ENCODE measurements at places on chromosomes 1 and 21.

GRCh38 chr1:42841010-42841409 lies 5.4 kb upstream of the ZNF691 start:
- no peak for DNase-seq

DNA sequence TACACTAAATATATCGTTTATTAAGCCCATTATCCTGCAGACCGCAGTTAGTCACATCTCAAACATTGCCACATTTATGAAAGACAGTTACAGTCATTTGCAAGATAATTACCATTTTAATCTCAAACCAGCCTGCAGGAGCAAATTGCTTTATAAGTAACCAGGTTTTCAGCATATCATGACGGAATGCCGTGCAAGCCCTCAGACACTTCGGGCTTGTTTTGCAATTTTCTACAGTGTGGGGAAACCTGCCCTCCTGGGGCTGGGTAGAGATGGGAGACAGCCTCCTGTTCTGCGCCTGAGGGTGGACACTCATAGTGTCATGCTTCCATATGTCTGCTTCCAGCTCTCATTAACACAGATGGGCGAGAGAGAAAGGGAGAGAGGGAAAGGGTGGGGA lies 563.9 kb downstream of the NPHP4 start:
- no peak for DNase-seq

DNA sequence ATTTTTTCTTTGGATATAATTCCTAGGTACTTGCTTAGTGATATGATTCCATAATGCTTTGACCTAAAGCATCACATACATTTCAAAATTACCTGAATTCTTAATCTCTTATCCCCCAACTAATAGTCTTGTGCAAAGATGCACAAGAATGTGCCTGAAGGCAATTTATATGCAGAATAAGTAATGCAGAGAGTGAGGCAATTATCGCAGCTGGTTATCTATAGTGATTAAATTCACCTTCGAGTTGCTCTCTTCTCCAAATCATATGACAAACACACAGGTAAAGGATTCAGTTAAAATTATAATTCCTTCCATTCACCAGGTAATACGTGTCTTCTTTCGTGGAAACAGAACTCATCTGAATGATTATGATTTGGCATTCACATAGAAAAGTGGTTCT lies 717.3 kb downstream of the MRPL39 start:
- no peak for DNase-seq

DNA sequence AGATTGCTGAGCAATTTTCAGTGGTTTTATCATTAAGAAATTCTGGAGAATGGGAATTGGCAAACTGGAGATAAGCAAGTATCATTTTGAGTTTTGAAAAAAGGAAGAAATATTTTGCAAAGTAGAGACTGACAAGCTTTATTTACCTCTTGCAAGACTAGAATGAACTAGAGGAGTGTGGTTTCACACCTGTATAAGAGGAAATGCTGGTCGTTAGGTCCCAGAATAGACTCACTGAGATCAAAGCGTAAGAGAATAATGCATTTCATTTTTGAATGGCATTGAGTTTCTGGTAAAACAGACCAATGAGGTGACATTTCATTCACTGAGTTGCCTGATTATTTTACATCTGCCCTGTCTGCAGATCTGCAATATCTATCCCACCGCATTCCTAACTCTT lies 308.1 kb downstream of the ADGRL2 start:
- no peak for DNase-seq

DNA sequence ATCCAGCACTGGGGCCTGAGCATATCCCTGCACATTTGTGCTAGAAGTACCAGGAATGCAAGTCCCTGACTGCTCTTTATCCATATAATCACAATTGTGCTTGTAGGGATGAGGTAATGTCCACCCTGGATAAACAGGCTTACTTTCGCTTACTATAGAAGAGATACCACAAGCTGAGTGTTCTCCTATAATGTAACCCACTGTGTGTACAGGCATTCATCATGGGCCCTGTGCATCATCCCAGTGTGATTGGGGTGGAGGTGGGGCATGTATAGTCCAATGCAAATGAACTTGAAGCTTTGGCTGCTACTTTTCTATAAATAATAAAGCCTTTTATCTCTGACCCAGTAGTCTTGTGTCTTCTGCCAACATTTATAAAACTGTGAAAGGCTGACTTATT lies 69.3 kb downstream of the MAN1A2 start:
- DNase-seq: no peak

GRCh38 chr1:162003061-162003829 lies 20.4 kb downstream of the OLFML2B start:
- no peak for DNase-seq

- DNase-seq: no peak
Measured at GRCh38 chr1:117054068-117054467, 6.1 kb upstream of the TTF2 start.

All from germinal center (tissue), 1 donor.